Stimulated activated CD4-positive, alpha-beta T cell treated with anti-CD3 and anti-CD28 coated beads, Interleukin-12 subunit alpha, Interleukin-12 subunit beta, amount 100 ng/mL, for 48 hours (primary cell): ENCODE measurements at places on chromosomes 11 and 22.

- DNase-seq, result no peak
Observed at GRCh38 chr11:15616130-15617105, 501.7 kb downstream of the INSC start.

DNA sequence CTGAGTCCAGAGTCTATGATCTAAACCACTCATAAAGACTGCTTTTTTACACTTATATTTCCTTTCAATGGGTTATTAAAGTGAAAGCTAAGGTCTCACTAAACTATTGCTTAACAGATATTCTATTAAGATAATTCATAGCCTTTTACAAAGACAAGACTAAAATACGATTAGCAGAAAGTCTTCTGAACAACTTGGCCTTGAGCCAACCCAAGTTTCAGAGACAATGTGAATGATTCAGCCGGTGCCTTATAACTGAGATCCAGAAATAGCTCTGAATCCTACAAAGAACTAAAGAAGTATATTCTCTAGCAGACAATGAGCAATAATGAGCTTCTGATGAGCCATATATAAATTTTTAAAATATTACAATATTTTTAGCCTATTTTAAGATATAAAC, 41.5 kb upstream of the CARD18 start:
- DNase-seq, result no peak

GRCh38 chr11:35787626-35788025, 125.1 kb downstream of the TRIM44 start:
- no peak for DNase-seq

DNA sequence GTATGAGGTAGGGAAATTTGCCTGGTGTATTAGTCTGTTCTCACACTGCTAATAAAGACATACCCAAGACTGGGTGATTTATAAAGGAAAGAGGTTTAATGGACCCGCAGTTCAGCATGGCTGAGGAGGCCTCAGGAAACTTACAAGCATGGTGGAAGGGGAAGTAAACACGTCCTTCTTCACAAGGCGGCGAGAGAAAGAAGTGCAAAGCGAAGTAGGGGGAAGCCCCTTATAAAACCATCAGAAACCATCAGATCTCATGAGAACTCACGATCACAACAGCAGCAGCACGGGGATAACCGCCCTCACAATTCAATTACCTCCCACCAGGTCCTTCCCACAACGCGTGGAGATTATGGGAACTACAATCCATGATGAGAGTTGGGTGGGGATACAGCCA, 12.0 kb upstream of the RFPL2 start:
- DNase-seq, result no peak

- DNase-seq, result no peak
Observed at GRCh38 chr11:61134801-61135257, 26.4 kb downstream of the VPS37C start.

- DNase-seq, result no peak
Observed at GRCh38 chr11:59273373-59273841, 60.7 kb upstream of the MPEG1 start.

DNA sequence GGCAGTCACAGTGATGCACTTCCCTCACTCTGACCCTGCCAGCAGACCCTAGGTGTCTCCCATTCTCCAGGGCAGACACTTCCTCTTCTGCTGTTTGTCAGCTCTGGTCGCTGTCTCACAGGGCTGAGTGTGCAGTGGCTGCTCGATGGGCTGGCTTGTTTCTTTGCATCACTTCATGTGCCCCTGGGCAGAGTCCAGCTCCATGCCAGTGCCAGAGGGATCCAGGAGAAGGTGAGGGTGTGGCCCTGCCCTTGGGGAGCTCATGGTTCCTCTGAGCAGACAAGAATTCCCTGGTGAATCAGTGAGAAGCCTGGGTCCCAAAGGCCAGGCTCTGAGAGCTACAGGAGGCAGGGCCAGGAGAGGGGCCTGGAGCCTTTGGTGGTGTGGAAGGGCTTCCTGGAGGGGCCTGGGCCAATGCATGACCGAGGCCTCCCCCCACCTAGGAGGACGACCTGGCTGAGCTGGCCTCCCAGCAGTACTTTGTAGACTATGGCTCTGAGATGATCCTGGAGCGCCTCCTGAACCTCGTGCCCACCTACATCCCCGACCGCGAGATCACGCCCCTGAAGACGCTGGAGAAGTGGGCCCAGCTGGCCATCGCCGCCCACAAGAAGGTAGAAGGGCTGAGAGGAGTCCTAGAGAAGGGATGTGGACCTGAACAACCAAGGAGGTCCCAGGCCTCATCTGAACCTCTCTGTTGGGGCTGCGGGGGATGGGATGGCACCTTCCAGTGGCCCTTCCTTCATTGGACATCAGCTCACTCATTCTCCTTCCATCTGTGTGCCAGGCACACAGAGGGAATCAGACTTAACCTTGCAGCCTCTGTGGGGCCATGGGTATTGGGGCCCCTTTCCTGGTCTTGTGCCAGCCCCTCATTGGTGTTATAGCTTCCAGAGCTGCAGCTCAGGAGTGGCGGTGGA, 66.1 kb downstream of the MYO7A start:
- DNase-seq, result no peak

DNA sequence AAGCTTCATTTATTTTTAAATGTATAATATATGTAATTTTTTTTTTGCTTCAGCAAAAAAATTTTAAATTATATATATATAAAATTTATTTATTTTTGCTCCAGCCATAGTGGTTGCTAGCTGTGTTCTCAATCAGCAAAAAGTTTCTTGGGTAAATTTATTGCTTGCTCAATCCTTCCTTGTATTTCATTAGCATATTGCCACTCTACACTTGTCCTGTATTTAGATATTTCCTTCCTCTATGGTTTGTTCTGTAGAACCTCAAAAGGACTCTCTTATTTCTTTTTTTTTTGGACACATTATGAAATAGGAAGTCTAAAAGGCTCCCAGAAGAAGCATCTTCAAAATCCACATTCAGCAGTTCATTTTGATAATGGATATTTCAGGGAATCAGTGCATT, 2.3 kb downstream of the PTPRJ start:
- no peak for DNase-seq

- DNase-seq, result no peak
Observed at GRCh38 chr11:65906602-65907001, 6.4 kb upstream of the FOSL1 start.

DNA sequence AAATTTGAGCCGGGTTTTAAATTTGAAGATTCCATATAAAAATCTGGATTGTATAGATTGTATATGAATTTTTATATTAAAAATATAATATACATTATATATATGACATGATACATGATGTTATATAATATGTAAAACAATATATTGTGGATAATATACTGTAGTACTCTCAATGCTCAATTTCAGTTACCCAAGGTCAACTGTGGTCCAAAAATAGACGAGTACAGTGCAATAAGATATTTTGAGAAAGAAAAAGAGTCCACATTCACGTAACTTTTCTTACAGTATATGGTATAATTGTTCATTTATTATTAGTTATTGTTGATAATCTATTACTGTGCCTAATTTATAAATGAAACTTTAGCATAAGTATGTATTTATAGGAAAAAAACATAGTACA, 94.2 kb upstream of the YWHAH start:
- DNase-seq, result no peak

DNA sequence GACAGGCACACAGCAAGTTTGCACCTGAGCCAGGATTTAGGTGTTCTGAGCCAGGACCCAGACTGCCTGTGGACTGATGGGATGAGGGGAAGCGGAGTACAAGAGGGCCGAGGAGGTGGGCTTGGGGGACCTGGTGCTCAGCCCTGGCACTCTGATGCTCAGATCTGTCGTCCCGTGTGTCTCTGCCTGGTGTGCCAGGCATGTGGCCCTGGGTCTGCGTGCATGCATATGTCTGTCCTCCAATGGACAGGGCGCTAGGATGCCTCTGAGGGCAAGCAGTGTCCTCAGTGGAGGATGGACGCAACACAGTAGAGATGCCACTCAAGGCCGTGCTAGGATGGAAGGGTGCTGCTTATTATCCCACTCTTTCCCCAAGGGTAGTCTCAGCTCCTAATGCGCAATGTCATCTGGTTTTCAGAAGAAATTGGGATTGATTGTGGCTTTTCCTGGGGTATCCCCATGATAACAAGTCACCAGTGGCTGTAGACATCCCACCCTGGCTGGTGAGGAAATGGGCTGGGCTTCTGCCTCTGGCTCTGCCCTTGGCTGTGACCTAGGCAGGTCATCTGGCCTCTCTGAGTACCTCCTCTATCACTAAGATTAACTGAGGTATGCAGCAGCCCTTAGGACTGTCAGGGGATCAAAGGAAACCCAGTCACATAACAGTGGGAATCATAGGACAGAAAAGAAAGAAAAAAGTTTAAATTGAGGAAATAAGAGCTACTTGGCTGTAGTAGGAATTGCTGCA, 35.7 kb upstream of the SUSD2 start:
- DNase-seq, result no peak

GRCh38 chr11:35235936-35236666, 97.1 kb downstream of the CD44 start:
- peak; percentile 47 for DNase-seq

- DNase-seq, result no peak
Observed at GRCh38 chr11:74676596-74676995, 54.6 kb downstream of the CHRDL2 start.

- no peak for DNase-seq
Observed at GRCh38 chr11:64409707-64410403, 50.9 kb downstream of the RPS6KA4 start.

DNA sequence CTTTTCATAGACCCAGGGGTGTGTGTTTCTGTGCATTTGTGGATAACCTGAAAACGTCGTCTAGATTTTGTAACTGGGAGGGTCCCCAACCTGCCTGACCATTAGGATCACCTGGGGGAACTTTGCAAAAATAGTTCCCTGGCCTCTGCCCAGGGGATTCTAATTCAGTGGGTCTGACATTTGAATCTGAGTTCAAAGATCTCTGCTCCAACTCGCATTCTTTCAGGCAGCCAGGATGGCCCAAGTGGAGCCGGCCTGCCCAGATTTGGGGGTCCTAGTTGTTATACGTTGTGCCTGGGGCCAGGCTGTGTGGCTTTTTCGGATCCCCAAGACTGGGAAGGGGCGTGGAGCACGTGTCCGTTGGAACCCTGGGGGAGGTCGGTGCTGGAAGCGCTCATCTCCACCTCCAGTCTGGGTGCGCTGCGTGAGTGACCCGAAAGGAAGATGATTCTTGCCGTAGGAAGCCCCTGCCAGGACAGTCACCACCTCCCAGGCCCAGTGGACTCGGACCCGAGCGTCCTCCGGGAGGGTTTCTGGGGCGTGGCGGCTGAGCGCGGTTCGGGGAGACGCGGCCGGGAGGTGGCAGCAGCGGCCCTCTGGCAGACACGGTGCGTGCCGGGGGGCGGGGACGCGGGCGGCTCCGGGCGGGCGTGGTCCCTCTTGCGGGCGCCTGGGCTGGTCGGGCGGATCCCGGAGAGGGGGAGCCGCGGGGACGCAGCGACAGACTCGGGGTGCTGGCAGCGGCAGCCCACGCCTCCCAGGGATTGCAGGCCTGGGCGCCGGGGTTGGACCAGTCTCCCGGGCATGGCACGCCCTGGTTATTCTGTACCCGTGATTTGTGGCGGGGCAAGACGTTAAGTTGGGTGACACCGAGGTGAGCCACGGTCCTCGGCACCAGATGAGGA, 29.2 kb upstream of the PLET1 start:
- peak; percentile 78 for DNase-seq

DNA sequence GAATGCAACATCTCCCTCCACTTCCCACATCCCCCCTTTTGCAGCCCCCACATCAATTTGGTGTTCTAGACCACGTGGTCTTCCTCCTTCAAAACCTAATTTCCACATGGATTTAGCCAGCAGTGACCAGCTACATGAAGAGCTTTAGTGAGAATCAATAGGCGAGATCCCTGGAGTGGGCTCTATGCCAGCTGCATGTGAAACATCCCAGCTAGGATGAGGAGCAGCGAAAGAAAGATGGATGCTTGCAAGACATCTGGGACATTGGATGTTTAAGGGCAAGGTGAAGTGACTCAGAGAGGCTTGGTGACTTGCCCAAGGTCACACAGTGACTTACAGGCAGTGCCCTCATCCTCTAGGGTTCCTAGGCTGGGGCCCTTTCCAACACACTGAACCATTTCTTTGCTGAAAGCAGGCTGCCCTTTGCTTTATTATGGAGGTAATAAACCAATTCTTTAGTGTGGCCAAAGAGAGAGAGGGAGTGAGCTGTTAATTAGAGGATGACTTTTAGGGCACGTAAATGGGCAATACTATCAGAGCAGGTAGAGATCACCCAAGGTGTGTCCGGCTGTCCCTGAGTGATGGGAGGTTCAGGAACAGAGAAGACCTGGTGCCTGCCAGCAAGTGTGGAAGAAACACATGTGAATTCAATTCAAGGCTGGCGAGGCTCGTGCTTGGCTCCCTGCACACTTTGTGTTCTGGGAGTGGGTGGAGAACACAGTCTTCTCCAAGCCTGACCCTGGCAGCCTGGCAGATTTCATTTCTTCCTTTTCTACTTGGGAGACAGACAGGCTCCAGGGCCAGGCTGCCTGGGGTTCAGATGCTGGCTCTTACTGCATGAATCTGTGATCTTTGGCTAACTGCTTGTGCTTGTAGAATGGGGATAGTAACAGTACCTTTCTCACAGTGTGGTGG, 24.0 kb downstream of the TSPAN18 start:
- DNase-seq, result no peak

- DNase-seq, result no peak
Observed at GRCh38 chr11:34656062-34656720, 35.3 kb downstream of the EHF start.

- no peak for DNase-seq
Observed at GRCh38 chr11:124483422-124483821, 37.9 kb upstream of the OR8B8 start.

DNA sequence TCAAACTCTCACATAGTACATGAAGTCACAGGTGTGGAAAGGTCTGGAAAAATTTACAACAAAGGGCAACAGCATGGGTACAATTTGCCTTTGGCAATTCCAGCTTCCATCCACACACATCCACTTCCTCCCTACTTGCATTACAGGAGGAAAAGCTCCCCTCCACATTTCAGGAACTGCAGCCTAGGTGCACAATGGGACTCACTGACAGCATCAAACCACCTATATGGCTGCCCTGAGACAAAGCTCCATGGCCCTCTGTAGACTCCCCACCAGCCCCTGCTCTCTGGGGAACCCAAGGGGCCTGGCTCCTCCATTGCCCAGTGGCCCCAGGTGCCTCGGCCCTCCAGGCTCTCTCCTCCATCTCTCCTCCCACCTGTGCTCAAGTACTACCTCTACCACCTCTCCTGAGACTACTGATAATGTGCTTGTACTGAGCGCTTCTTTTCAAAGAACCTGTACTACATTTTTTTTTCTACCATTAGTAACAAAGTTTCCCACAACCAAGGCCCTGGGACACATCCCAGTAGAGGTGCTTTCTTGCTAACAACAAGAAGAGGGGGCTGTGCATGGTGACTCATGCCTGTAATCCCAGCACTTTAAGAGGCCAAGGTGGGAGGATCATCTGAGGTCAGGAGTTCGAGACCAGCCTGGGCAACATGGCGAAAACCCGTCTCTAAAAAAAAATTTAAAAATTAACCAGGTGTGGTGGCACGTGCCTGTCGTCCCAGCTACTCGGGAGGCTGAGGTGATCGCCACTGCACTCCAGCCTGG, 4.9 kb downstream of the YPEL1 start:
- DNase-seq, result no peak

DNA sequence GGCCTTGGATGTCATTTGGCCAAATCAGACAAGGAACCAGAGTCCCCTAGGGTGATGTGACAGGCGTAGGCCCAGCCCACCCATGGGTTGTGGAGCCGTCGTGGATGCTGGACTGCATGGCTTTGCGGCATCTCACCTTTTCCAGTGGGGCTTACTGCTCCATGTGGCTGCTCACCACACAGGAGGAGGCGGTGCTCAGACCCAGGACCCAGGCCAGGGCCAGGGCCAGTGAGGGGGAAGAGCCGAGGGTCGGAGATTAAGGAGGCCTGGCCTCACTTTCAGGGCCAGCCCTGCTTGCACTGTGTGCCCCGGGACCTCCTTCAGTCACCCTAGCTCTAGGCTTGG, 105.6 kb downstream of the ST3GAL4 start:
- no peak for DNase-seq
